ENCODE measurements at places on chromosomes 1 and 21.

DNA sequence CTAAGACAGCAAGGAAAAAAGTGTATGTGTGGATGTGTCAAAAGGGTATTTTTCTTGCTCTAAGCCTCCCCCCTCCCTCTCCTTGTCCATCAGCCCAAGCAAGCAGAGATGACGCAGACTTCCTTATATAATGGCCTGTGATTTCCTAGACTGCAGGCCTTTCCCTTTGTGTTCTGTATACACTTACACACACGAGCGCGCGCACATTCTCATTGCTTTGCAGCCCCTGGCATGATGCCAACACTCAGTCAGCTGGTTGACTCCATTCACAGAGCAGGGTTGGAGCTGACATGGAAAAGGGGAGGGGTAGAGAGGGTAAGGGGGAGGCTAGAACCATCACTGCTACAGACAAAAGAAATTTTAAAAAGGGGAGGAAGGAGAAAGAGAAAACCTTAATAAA is 41.8 kb downstream of the GATAD2B start:
- DNase-seq = no peak

GRCh38 chr1:201585901-201586300 is 47.0 kb downstream of the NAV1 start:
- DNase-seq = no peak

DNA sequence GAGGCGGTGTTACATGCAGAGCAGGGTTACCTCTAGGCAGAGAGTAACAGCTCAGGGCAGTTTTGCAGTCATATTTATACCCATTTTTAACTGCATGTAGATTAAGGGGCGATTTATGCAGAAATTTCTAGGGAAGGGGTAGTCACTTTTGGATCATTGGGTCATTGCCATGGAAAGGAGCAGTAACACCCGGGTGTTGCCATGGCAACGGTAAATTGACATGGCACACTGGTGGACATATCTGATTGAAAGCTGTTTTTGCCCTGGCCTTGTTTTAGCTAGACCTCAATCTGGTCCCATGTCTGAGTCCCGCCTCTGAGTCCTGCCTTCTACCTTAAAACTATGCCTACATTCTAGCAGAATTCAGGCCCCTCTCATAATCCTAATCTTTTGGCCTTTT is 11.8 kb upstream of the USP1 start:
- DNase-seq = no peak

DNA sequence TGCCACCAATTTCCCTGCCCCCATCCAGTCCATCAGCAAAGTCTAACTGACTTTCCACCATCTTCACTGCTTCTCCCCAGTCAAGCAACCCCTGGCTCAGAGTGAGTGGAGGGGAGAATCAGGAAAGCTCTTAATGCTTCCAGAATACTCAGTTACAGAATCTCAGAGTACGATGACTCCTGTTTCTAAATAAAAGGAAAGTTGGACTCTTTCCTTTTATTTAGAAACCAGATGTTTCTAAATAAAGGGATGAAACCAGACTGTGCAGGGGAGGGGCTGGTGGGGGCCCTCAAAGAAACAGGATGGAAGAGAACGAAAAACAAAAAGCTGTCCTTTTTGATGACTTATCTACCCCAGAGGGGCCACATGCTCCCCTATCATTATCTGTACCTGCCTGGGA is 85.2 kb upstream of the PPM1J start:
- no peak for DNase-seq

DNA sequence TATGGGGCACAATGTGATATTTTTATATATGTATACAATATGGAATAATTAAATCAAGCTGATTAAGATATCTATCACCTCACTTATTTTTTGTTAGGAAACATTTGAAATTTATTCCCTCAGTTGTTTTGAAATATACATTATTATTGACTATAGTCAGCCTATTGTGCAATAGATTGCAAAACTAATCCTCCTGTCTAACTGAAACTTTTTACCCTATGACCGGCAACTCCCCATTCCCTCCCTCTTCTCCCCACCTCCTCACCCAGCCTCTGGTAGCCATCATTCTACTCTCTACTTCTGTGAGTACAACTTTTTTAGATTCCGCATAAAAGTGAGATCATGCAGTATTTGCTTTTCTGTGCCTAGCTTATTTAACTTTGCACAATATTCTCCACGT is 117.7 kb upstream of the SGIP1 start:
- DNase-seq = no peak

- no peak for DNase-seq
These were observed 177.3 kb downstream of the CAMTA1 start for GRCh38 chr1:6962478-6962995.

DNA sequence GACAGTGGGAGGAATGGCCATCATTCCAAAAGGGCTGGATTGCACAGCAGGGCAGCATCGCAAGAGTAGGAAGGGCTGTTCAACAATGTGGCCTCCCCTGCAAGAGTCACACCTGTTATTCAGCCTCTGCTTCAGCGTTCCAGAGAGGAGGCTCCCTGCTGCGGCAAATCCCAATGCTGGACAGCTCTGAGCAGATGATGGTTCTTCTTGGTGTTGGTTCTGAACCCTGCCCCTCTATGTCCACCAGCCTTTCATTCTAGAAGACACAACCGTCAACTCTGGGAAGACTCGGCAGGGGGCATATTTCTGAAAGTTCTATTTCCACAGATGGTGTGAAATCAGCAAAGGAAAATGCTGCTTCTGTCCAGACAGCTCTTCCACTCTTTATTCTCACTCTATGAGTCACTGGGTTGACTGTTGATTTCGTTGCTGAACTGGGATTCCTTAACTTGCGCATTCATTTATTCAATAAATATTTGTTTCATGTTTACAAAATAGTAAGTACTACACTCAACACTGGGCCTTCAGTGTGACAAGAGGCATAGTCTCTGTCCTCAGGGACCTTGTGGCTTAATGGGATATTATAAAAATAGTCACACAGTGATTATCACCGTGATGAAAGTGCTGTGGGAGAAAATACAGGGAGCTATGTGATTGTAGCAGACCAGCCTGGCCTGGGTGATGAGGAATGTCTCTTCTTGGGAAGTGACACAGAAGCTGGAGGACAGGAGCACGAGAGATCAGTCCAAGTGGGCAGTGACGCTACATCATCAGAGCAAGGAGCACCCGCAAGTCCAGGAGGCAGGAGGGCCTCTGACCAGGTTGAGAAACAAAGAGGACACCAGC is 260.3 kb downstream of the SIPA1L2 start:
- DNase-seq = no peak

- peak; percentile 30 for DNase-seq
These were observed 61.0 kb downstream of the DNTTIP2 start for GRCh38 chr1:93817819-93818569.

DNA sequence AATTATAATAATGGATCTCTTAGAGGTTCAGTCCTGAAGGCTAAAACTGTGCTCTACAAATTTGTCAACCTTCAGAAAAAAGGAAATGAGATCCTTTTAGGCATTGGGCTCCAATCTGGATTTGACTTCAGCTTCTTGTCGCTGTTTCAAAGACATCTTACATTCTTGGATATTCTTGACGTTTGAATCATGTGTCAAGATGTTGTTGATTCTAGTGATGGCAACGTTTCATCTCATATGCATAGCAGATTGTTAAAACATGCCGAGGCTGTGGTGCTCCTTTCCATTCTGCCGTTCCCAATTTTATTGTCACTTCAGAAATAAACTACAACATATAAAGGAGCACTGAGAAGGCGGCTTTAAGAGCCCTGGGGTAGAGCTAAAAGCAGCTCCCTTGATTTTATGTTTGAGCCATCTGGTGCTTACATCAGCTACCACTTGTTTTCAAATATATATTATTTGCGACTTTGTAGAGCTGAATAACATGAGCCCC is 467.6 kb upstream of the ZRANB2 start:
- no peak for DNase-seq

DNA sequence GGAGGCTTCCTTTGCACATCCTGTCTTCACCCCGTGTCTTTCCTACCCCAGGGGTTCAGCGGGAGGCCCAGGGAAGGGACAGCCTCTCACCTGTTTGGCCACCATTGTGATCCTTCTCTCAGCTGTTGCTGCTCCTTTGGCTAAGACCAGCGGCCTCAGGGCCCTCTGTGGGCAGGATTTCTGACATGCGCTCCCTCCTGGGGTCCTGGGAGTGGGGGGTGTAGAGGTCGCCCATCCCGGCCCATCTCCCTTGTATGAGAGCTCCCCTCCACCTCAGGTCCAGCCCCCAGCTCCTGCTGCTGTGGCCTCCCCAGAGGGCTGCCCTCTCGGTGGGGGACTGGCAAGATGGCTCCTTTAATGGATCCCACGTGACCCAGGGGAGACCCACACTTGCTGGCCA is 120.5 kb downstream of the PRDM2 start:
- no peak for DNase-seq
